ENCODE measurements at places on chromosomes 11 and 22. TPM values are rescaled to one million over a fixed set of nuclear protein-coding genes. Genes with fewer than 3 reads are reported as not detected.

DNA sequence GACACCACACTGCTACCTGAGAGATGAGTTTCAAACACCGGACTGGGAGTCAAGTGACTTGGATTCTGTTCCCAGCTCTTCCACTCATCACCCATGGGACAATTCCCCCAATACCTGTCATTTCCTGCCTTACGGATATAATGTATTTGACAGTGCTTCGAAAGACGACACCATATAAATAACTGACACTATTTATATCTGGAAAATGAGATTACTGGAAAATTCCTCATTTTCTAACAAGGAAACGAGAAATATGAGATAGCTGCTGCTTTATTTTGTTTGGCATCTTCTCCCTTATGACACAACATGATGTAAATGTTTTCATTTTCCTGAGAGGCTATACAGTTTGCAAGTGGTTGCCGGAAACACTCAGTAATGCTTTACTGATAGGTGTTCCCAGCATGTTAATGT is 8.6 kb downstream of the HSCB start:
- no peak for DNase-seq
- peaks cover 12% of the 10 kb centered on the region for H3K36me3 ChIP-seq
- H3K4me3 ChIP-seq, result no peak overlapping the region
- H3K4me1 ChIP-seq, result no peaks in the 10 kb centered on the region
- peaks cover 2% of the 10 kb centered on the region for H3K27me3 ChIP-seq
- H3K27ac ChIP-seq, result no peak overlapping the region

GRCh38 chr11:92277871-92278270 is 53.3 kb downstream of the FAT3 start:
- DNase-seq, result no peak
- no peak overlapping the region for H3K4me3 ChIP-seq
- H3K27me3 ChIP-seq, result peaks cover 1% of the 10 kb centered on the region
- no peak overlapping the region for H3K27ac ChIP-seq
- no peaks in the 10 kb centered on the region for H3K4me1 ChIP-seq

GRCh38 chr11:82930229-82930628 is 28.7 kb downstream of the DDIAS start:
- H3K4me1 ChIP-seq, result no peaks in the 10 kb centered on the region
- DNase-seq, result no peak
- no peak overlapping the region for H3K4me3 ChIP-seq
- H3K36me3 ChIP-seq, result peaks cover 2% of the 10 kb centered on the region
- no peak overlapping the region for H3K27ac ChIP-seq
- H3K27me3 ChIP-seq, result no peaks in the 10 kb centered on the region

The INPP5J gene
- total RNA-seq, result 2.8 TPM

The SLC22A6 gene
- not detected for total RNA-seq

DNA sequence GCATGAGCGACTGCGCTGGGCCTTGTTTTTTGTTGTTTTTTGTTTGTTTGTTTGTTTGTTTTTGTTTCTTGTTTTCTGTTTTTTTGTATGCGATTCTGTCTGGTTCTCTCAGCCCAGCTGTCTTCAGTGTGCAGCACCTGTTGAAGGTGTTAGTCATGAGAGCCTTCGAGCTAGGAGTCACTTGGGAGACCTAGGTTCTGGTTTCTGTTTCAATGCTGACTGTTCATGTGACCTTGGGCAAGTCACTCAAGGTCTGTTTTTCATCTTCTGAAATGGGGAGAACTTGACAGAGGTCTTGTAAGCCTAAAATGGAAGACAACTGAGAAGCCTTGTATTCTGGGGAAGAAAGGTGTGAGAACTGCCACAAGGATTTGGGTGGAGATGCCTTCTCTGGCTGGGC is 1.8 kb downstream of the DCPS start:
- H3K27ac ChIP-seq, result no peak overlapping the region
- H3K36me3 ChIP-seq, result no peaks in the 10 kb centered on the region
- H3K4me1 ChIP-seq, result peaks cover 9% of the 10 kb centered on the region

GRCh38 chr11:65497141-65498041 is 1.5 kb upstream of the MALAT1 start:
- peaks cover 15% of the 10 kb centered on the region for H3K27me3 ChIP-seq
- peaks cover 5% of the 10 kb centered on the region for H3K36me3 ChIP-seq
- H3K27ac ChIP-seq, result peak overlapping the region; percentile 98
- H3K4me3 ChIP-seq, result peak overlapping the region; percentile 88
- peak; percentile 99 for DNase-seq

GRCh38 chr11:60848714-60849151 is 6.8 kb downstream of the CCDC86 start:
- peaks cover 4% of the 10 kb centered on the region for H3K27me3 ChIP-seq
- H3K36me3 ChIP-seq, result peaks cover 16% of the 10 kb centered on the region
- no peak overlapping the region for H3K4me3 ChIP-seq
- peaks cover 15% of the 10 kb centered on the region for H3K4me1 ChIP-seq
- H3K27ac ChIP-seq, result no peak overlapping the region

- no peaks in the 10 kb centered on the region for H3K36me3 ChIP-seq
- peaks cover 7% of the 10 kb centered on the region for H3K4me1 ChIP-seq
Measured at GRCh38 chr22:23109079-23109347, 32.8 kb downstream of the RSPH14 start.

The KCNK4 gene
- 0.36 TPM for total RNA-seq

The GATD1 gene
- total RNA-seq, result 36.5 TPM

DNA sequence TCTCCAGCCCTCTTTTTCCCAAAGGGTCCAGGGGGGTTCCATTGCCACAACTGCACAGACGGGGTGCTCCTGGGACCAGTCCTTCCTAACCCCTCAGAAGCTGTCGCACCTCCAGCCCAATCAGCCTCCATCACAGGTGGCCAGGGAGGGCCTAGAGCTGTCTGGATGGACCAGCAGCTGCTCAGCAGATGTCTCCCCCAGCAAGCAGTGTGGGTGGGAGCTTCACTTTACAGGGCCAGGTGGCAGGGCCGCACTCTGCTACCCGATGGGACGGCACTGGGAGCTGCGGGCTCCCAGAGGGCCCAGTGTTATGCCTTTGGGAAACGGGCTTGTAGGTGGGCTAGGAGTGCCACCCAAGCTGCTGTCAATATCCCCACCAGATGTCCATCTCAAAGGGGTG is 120.5 kb downstream of the DSCAML1 start:
- H3K27me3 ChIP-seq, result peaks cover 7% of the 10 kb centered on the region
- no peaks in the 10 kb centered on the region for H3K36me3 ChIP-seq
- H3K27ac ChIP-seq, result no peak overlapping the region
- no peak overlapping the region for H3K4me3 ChIP-seq
- no peaks in the 10 kb centered on the region for H3K4me1 ChIP-seq
- DNase-seq, result no peak

DNA sequence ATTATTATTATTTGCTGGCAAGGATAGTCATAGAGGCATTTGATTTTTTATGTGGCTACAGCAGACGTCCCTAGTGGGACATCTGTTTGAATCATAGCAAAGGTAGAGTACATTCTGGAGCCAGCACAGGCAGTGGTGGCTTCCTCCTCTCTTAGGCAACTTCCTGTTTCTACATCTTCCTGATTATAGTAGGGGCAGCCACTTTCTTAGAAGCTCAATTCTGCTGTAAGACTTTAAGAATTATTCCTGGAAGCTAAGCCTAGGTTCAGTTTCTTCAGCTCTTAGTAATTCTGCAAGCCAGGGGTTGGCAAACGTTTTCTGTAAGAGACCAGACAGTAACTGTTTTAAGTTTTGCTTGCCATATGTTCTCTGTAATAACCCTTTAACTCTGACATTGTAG is 129.3 kb upstream of the TENM4 start:
- no peaks in the 10 kb centered on the region for H3K27me3 ChIP-seq
- no peaks in the 10 kb centered on the region for H3K36me3 ChIP-seq
- peaks cover 3% of the 10 kb centered on the region for H3K4me1 ChIP-seq
- no peak for DNase-seq
